Naive B cell (primary cell): ENCODE measurements at places on chromosomes 1 and 21.

DNA sequence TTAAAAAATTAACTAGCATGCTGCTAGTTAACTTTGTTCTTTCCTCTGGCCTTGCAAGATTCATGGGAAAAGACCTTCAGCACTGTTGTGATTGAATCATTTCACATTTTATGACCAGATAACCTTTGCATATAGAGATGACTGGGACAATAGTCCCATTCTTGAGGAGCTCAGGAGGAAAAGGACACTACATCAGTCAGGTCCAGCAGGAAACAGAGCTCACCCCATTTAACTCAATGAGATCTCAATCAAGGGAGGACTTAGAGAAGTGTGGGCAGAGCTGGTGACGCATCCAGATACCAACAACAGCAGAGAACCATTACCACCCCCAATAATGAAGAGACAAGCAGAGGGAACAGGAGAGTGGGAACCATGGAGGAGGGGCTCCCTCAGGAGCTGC lies 109.4 kb upstream of the GUCA2B start:
- DNase-seq: no peak

DNA sequence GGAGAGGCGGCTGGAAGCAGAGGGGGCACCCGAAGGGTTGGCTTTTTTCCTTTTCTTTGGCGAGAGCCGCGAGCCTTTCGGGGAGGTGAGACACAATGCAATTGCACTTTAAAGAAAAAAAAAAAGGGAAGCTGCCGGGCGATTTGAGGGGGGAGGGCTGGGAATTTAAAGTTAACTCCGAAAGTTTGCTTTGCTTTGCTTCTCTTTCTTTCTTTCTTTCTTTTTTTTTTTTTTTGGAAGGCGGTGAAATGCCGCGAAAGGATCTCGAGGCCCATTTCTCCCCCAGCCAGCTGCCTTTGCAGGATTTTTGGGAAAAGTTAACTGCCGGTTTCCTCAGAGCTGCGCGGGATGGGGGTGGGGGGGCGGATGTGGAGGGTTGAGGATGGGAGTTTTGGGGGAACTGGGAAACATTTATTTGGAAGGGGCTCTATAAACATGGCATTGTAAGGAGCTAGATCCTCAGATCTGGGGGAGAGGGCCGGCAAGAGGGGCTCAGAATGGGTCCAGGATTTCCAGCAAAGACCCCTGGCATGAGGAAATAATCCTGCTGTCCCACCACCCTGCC lies 997 bp downstream of the ZNF362 start:
- no peak for DNase-seq

GRCh38 chr21:42202321-42202720 lies 16.6 kb upstream of the ABCG1 start:
- no peak for DNase-seq

DNA sequence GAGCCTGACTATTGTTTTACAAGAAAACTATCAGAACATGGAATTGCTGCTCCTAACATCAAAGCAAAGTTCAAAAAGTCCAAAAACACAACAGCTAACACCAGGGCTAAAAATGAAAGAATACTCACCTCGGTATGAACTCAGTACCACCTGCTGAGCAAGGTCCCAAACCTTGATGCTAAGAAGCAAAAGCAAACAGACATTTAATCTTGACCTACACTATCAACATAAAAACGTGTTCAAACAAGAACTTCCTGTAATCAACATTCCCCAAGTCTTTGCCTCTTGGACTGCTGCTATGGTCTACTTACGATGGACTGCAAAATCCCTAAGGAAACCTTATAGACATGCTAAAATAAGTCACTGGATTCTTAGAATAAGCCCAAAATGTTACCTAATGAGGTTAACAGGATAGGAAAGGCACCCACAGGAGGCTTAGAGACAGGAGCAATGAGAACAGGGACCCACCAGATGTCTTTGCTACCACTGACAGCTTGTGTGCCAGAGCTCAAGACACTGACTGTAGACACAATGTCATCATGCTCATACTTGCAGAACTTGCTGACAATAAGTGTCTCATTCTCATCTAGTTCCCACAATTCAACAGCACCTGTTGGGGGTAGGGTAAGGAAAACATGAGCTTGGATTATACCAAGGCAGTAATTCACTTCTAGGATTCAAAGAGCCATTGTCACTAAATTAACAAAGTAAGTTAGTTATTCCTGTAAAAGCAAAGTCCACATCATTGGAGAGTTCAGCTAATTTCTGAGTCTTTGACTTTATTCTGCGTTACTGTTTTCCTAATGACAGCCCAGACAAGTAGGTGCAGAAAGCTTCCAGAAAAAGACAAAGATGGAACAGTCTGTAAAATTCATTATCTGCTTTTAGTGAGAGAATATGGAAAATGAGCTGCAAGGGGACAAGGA lies 1.8 kb downstream of the WDR77 start:
- DNase-seq: no peak

DNA sequence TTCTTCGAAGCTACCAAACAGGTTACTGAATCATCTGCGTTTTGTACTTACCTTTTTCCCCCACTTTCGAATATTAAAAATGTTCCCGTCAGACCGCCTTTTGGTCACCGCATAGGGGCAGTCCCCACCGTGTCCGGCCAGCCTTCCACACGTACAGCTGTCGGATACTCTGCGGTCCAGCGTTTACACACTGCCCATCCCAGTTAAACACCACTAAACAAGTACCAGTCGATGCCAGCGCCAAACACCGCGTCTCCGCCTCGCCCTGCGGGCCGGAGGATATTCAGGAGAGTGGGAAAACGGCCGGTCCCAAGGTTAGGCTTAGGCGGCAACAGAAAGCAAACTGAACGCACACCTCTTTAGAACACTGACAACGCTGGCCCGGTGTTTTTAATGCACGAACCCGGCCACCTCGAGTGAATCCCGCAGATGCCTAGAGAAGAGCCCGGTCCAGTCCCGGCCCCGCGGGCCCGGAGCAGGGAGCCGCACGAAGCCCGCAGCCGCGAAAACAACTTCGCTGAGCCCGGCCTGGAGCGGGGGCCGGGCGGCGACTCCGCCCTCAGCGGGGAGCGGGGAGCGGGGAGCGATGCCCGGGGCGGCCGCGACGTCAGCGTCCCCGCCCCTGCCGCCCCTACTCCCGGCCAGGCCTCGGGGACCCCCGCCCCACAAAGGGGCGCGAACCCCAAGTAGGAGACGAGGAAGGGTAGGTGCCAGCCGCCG lies 730 bp upstream of the PHF13 start:
- DNase-seq: no peak

- DNase-seq: peak; percentile 42
Measured at GRCh38 chr1:110879758-110880606, 7.0 kb downstream of the CD53 start.

DNA sequence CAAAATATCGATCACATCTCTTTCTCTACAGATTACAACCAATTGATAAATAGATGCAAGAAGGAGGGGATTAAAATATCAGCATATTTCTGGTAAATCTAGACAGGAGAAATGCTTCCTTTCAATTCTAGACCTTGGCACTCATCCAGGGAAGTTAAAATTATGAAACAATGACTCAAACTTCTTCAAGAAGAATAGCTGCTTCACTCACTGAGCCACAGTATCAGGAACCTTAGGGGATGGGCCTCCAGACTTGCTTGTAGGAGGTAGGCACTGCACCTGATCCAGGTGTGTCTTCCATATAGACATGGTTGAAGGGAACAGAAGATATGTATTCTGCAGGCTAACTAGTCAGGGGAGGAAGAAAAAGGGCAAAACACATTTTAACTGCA lies 9.8 kb downstream of the SLAMF7 start:
- DNase-seq: no peak

GRCh38 chr1:18458133-18459092 lies 22.3 kb upstream of the KLHDC7A start:
- DNase-seq: no peak

- peak; percentile 82 for DNase-seq
Measured at GRCh38 chr1:6028042-6028850, 17.4 kb upstream of the KCNAB2 start.

DNA sequence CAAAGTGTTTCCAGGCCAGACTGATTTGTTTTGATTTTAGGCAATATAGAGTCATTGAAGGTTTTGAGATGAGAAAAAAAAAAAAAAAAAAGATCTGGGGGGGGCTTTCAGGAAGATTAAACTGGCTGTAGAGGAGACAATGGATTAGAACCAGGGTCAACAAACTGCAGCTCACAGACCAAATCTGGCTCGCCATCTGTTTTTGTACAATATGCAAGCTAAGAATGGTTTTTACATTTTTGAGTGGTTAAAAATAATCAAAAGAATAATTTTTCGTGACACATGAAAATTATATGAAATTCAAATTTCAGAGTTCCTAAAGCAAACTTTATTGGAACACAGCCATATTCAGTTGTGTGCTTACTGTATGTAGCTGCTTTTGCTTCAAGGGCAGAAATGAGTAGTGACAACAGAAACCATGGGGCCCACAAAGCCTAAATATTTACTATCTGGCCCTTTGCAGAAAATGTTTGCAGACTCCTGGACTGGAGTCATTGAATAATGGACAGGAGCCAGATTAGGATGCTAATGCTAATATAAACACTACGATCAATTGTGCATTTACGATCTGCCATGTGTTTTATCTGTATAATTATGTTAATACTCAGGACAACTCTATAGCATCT lies 375.7 kb upstream of the DAB1 start:
- no peak for DNase-seq

GRCh38 chr1:212118872-212119260 lies 83.3 kb downstream of the DTL start:
- no peak for DNase-seq

DNA sequence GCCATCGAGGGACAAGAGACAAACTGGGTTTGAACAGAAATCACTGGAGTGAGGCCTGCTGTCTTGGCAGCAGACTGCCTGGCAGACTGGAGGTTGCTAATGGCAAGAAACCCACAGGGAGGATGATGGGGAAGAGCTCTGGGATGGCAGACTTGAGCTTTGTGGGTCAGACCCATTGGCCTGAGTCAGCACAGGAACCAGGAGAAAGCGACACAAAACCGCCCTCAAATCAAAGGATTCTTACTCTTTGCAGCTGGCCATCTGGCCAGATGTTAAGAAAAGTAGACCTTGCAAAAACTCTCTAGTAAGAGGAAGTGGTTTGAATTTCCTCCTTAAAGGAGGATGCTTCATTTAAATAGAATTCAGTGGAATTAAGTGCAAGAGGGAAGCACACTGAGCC lies 195.2 kb upstream of the JUN start:
- DNase-seq: no peak

DNA sequence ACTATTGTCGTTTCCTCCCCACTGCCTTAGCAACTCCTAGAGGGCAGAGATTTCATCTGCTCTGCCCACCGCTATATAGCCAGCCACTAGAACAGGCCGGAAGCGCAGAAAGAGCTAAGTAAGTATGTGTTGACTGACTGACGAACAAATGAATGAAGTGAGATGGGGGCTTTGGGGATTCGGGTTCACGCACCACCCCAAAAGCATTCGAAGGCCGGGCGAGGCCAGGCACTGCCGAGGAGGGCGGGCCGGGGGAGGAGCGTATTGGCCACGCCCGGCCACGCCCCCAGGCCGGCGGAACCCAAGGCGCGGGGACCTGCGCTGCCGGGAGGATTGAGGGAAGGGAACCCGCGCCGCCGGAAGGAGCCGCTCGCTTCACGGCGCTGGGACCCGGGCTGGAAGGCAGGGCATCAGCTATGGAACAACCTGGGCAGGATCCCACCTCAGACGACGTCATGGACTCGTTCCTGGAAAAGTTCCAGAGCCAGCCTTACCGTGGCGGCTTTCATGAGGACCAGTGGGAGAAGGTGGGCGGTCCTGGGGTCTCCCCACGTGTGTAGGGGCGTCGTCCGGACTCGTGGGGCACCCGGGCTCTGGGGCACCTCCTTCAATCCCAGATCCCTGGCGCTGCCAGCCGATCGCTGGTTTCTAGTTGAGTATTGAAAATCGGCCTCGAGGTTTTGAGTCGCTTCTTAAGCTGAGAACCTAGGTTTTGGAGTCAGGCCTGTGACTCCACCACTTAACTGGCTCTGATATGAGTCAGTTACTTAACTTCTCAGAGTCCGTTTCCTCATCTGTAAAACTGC lies at the start of gene TTC4:
TSS of gene TTC4 (plus strand) at position 369 of the 806 bp plus-strand sequence. CDS start at position 417, 48 bp downstream.
- DNase-seq: peak; percentile 81

- DNase-seq: no peak
Measured at GRCh38 chr1:94244816-94245215, 7.4 kb upstream of the ARHGAP29 start.
